H4 (cell line): ENCODE measurements at places on chromosomes 16 and 17. TPM values are rescaled to one million over a fixed set of nuclear protein-coding genes. Genes with fewer than 3 reads are reported as not detected.

Gene MBTPS1
- total RNA-seq, result 56.3 and 77.9 TPM in 2 replicates

Gene NPIPA2
- not detected in 2 replicates for total RNA-seq

- DNase-seq, result no peak
Measured at GRCh38 chr17:81195941-81196495, 26.7 kb downstream of the CEP131 start.

DNA sequence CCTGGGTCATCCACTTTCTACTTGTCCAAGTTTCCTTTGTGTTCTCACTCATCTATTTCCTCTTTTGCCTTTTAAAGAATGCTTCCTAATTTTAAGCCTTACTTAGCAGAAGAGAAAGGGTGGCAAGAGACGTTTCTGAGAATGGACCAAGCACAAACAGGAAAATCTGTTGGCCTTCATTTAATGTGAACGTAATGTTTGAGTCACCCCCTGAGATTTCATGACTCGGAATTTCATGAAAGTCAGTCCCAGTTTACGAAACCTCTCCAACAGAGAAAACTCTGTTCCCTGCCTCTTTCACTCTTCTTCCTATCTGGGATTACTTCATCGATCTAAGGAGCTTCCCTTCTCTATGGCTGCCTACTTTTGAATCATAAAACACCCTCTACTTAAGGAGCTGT lies at the start of gene CD300E:
TSS of gene CD300E (minus strand) at position 46 of the 401 bp plus-strand sequence. CDS start 117 bp downstream, outside the sequence.
- no peak for DNase-seq

DNA sequence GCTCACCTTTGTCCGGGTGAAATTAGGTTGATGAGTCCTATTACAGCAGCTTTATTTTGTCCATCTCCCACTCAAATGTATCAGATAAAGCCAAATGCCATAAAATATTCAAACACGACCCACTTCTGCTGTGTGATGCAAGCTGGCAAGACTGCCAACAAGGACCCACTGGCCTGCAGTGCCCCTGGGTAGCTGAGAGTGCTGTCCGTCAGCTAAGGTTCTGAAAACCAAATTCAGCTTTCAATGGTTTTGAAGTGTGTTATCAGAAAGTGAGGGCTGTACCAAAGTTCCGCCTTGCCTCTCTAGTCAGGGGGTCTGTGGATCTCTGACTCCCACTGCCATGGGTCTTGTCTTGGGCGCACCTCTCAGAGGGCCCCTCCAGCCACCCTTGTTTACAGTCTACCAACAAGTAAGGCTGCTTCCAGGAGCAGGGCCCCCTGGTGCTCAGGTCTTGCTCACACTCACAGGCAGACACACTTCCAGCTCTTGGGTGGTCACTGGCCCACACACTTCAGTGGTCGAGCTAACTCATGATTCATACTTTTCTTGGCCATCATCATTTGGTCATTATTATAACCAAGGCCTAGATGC lies 10.5 kb upstream of the CCDC182 start:
- DNase-seq, result no peak

DNA sequence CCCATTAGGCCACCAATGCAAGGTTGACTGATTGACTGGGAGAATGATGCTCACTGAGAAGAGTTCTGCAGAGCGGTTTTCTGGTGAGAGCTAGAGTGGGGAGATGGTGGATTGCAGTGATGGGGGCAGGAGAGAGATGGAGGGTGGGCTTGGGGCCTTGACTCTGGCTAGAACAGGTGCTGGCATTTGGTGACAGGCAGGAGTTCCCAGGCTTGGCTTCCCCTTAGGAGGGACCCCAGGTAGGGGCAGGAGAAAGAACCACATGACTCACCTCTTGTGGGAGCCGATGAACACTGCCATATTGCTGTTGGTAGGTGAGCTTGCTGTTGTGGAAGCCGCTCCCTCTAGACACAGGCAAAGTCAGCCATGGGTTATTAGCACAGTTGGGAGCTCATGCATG lies 8.0 kb downstream of the CD300LB start:
- no peak for DNase-seq

- no peak for DNase-seq
Measured at GRCh38 chr17:74243013-74243755, 29.8 kb downstream of the TTYH2 start.

GRCh38 chr17:82447876-82448275 lies 2.7 kb downstream of the CYBC1 start:
- DNase-seq, result peak; percentile 4

- DNase-seq, result no peak
Measured at GRCh38 chr17:78406920-78407319, 28.5 kb downstream of the PGS1 start.

- no peak for DNase-seq
Measured at GRCh38 chr17:19402171-19402570, 8.9 kb upstream of the RNF112 start.

DNA sequence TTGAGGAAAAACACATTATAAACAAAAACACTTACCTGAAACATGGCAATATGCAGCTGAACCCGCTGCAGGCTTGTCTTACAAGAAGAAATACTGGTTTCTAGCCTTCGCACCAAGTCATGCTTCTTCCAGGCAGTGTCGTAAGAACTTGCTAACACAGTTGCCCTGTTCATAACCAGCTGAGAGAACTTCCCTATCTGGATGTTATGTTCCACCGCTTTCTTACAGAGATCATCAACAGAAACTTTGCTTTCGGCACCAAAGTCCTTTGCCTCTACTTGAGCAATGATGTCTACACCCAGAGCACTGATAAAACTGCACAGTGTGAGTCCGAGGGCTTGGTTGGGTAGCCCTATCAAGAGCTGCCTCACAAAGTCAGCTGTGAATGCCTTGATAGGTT lies 27.9 kb upstream of the ARL6IP1 start:
- no peak for DNase-seq
